Lower lobe of right lung (tissue), 2 donors: ENCODE measurements at places on chromosomes 4 and X. TPM values are rescaled to one million over a fixed set of nuclear protein-coding genes. Genes with fewer than 3 reads are reported as not detected.

DNA sequence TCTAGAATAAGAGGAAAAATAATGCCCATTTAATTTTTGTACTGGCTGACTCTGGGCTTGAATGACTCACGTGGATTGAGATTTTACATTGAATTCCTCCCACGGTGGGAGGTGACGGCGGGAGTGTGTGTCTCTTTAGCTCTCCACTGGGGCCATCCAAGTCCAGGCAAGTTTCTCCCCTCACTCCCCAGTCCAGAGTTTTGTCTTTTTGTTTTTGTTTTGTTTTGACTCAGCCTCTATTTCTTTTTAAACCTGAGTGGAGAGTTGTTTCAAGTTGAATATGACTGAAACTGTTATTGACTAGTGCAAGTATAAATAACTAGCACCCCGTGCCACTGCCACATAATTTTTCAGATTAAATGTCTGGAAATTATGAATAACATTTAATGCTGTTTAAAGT is 13.6 kb downstream of the CHST7 start:
- no peak overlapping the region for H3K27ac ChIP-seq
- DNase-seq = no peak

DNA sequence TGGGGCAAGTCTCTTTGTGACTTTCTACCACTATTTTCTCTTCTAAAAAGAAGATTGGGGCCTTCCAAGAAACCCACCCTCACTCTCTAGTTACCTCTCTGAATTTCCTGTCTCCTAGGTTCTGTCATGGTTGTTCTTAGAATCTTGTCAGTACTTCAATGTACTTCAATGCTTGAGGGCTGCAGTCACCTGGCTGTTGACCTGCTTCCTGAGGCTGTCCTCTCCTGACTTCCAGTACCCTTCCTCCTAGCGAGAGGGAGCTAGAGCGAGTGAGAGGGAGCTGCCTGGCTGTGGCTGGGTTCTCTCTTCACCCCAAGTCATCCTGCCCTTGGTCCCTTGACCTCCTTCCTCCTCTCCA is 17.7 kb downstream of the CD99L2 start:
- H3K27me3 ChIP-seq = no peaks in the 10 kb centered on the region
- no peak overlapping the region for H3K4me3 ChIP-seq
- H3K27ac ChIP-seq = no peak overlapping the region
- no peaks in the 10 kb centered on the region for H3K4me1 ChIP-seq

DNA sequence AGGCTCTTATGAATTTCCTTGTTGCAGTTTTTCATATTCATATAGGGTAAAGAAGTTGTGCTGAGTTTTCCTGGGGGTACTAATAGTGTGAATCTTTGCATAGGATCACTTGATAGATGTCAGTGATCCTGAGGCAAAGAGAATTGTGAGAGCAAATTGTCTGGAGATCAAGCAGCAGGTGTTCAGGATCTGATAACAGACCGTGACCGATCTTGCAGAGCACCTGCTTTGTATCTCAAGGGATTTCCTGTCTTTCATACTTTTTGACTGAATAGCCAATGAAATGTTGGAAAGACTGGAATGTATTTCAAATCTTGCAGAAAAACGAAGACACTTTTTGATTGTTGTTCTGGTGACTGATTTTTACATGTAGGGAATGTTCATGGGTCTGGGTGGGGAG is 914.5 kb downstream of the STIM2 start:
- H3K27ac ChIP-seq = no peak overlapping the region
- no peak for DNase-seq
- H3K4me1 ChIP-seq = no peaks in the 10 kb centered on the region
- no peak overlapping the region for H3K4me3 ChIP-seq

- H3K36me3 ChIP-seq = no peaks in the 10 kb centered on the region
- no peaks in the 10 kb centered on the region for H3K27me3 ChIP-seq
- no peak overlapping the region for H3K27ac ChIP-seq
- H3K4me1 ChIP-seq = no peaks in the 10 kb centered on the region
- DNase-seq = no peak
These were observed 52.8 kb upstream of the ANKRD17 start for GRCh38 chr4:73311428-73311827.

DMP1 gene
- total RNA-seq = not detected

DNA sequence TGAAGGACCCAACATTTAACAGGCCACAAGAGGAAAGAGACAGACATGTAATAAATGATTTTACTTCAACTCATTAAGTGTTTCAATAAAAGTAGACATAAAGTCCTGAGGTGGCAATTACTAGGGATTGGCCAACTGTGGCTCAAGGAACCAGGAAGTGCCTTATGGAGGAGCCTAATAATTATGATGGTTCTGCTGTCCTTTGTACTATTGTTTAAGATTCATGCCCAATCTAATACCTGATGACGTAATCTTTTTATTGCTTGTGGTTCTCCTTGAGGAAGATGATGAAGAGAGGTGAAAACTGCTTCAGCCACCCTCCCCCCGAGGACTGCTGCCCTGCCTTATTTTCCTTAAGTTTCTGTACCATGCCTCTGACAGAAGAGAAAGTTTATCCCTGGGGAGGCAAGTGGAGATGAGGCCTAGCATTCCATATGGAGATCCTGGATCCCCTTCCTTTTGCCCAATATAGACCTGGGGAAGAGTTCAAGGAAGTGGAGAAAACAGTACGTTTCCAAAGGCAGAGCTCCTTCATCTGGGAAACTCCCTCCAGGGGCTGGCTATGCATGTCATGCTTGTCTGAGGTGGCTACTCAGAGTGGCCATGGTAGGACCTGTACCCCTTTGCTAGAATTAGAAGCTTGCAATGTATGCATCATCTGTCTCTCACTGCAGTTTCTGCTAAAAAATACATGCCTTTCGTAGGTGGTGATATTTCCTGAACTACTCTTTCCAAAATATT is 56.8 kb upstream of the FAT1 start:
- DNase-seq = no peak
- H3K27ac ChIP-seq = no peak overlapping the region
- no peaks in the 10 kb centered on the region for H3K4me1 ChIP-seq
- no peaks in the 10 kb centered on the region for H3K27me3 ChIP-seq
- H3K36me3 ChIP-seq = no peaks in the 10 kb centered on the region

ADAM29 gene
- total RNA-seq = not detected

DNA sequence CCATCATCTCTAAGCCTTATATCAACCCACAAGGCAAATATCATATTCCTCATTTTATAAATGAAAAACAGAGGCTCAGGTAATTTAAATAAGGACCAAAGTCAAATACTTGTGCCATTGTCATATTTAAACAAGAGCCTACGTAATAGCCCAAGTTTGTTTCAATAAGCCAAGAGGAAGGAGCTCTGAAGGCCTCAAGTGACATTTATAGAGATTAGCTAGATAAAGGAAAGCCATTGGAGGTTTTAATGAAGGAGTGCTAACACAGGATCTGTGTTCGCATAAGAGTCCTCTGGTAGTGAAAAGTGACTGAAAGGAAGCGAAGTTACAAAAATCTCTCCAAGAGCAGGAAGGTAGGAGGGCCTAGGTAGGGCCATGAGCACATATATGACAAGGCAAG is 384.9 kb upstream of the NOCT start:
- H3K36me3 ChIP-seq = no peaks in the 10 kb centered on the region
- no peaks in the 10 kb centered on the region for H3K27me3 ChIP-seq
- no peak for DNase-seq
- H3K4me3 ChIP-seq = no peak overlapping the region
- no peak overlapping the region for H3K27ac ChIP-seq

DNA sequence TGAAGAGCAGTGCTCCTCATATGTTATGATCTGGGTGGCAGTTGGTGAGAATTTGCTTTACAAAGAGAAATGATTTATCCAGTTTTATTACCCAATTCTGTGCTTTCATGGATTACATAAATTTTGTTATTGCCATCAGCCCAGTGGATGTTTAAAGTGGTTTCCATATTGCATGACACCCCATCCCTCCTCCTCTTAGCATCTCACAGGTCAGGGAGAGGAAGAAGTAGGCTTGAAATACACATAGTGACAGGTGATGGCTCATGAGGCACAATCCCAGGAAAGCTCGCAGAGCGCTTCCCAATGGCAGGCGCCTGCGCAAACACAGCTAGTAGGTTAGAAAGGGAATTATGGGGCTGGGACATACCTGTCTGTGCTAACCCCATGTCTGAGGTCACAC is 47.7 kb upstream of the GATB start:
- H3K4me1 ChIP-seq = no peaks in the 10 kb centered on the region
- H3K27me3 ChIP-seq = no peaks in the 10 kb centered on the region
- H3K36me3 ChIP-seq = no peaks in the 10 kb centered on the region
- no peak overlapping the region for H3K27ac ChIP-seq
- no peak overlapping the region for H3K4me3 ChIP-seq
- DNase-seq = no peak

EPHA5 gene
- total RNA-seq = 0.09 TPM
